CD4-positive, alpha-beta T cell treated with Interleukin-6 for 4 hours (primary cell): ENCODE measurements at places on chromosomes 6 and 20.

DNA sequence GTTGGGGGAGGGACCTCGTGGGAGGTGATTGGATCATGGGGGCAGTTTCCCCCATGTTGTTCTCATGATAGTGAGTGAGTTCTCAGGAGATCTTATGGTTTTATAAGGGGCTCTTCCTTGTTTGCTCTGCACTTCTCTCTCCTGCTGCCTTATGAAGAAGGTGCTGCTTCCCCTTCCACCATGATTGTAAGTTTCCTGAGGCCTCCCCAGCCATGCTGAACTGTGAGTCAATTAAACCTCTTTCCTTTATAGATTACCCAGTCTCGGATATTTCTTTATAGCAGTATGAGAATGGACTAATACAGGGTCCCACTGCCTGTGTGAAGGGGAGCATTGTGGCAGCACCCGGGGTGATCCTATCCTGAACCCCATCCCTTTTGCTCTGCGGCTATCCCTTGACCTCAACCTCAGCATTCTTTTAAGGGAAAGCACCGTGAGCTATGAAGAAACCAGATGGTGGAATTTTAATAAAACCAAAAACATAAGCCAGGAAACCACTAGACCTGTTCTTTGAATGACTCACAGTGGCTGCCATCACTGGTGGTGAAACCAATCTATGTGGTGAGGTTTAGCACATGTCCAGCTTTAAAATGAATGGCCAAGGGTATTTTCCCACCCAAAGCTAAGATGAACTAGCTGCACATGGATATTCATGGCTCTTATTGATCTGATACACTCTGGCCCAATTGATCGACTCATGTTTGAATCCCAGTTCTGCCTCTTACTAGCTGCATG lies 62.2 kb downstream of the ZDHHC14 start:
- no peak for DNase-seq

DNA sequence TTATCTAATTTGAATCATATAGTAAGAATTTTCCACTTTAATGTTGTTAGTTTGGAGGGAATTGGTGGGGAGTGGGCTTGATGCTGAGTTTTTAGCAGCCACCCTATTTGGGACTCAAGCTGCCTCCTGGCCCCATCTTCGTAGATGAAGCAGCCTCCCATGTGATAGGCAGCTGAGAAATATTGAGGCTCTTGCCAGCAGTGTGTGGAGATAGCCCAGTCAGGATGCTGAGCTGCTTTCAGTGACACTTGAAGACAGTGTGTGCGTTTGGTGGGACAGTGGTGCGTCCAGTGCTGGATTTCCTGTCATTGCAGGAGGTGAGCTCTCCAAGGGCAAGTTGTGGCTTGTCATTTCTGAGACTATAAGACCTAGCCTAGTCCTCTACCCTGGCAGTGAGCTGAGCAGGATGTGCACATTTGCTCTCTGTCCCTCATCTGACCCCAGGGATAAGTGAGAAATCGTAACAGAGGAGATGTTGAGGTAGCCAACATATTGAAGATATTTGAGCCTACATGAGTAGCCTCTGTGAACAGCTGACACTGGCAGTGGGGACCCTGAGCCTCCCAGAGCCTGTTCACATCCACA lies 47.9 kb upstream of the RNF8 start:
- no peak for DNase-seq

DNA sequence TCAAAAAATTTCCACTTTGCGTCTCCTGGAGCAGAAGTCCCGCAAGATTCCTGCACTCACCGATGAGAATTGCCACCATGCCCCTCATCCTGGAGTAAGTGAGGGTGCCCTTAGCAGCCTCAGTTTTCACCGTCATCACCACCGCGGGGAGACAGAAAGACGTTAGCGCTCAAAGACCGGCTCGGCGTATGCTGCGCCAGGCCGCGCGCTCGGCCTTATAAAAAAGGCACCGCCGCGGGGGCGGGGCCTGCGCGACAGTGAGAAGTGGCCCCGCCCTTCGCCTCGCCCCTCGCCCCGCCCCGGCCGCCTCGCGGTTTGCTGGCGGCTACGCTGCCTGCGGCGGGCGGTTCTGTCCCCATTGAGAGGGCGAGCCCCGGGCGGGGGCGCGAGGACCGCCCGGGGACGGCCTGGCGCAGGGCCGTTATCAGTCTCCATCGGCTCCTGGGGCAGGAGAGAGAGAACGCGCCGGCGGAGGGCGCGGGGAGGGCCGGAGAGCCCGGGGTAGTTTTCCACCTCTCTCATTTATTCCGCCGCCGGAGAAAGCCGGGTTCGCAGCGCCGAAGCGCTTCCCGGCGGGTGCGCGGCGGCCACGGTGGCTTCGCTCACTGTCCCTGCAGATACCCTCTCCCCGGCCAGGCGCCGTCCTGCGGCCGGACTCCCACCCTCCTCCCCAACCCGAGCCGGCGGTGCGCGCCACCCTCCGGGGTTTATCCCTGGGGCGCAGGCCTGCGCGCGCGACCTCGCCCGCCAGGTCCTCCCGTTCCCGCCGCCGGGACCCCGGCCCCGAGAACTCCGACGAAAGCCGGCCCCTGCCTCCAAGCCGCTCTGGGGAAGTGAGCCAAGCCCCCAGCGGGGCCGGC lies 122.5 kb upstream of the SLC2A12 start:
- DNase-seq, result peak; percentile 95

- DNase-seq, result no peak
Observed at GRCh38 chr6:27280540-27281000, 31.5 kb downstream of the POM121L2 start.

DNA sequence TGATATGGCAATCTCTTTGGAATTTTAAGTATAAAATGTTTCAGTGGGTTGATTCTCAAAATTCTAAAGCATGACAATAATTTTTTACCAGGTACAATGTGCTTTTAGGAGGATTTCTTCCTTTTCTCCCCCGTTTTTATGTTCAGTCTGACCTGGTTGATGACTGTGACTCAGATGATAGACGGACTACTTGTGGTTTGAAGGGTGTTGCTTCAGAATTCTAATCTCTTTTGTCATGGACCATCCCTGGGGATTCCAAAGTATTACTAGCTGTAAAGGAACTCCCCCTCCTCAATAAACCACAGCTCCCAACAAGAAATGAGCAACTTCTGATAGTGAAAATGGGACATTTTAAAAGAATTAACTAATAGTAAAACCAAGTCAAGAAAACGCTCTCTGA lies 34.9 kb upstream of the TNFAIP3 start:
- no peak for DNase-seq

DNA sequence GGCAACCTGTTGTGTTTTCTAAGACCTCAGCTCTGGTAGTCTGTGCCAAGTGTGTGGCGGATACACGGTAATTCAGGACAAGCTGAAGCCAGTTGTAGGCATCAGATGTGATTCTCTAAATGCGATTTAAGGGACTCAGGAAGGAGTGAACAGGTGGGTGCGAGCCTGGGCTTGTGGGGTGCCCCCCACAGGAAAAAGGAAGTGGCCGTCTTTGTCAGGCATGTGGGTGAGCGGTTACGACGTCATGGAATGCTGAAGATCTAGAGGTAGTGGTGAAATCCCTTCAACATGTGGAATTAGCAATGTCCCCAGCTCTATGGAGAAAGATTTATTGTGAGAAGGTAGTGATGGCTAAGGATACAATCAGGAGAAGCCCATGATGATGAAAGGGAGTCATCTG lies 95.1 kb upstream of the EXOC2 start:
- DNase-seq, result no peak

GRCh38 chr6:159788753-159789376 lies 537 bp downstream of the TCP1 start:
- DNase-seq, result peak; percentile 20

GRCh38 chr6:20458027-20458894 lies 56.6 kb downstream of the E2F3 start:
- DNase-seq, result no peak

GRCh38 chr20:9597547-9597946 lies 83.2 kb downstream of the LAMP5 start:
- no peak for DNase-seq

- DNase-seq, result no peak
Observed at GRCh38 chr6:46327779-46328178, 157.0 kb upstream of the ENPP5 start.

DNA sequence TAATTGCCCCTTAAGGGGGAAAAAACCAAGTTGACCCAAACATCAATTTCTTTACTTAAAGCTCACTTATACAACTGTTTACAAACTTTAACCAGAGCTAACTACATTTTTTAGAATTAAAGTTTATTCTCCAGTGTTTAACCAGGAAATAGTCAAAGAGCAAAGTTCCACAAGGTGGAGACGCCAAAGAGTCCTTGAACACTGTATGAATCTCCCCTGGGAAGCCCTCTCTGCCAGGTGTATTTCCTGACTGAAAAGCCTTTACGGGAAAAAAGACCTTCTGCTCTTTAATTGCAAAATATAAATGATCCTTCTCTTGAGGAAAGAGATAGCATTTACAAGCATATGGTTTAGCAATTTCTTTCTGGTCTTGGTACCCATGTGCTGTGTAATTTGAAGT lies 36.2 kb downstream of the BTBD9 start:
- DNase-seq, result no peak

- DNase-seq, result no peak
Observed at GRCh38 chr20:46139908-46140482, 21.9 kb downstream of the CD40 start.

- DNase-seq, result no peak
Observed at GRCh38 chr6:120774275-120774674, 560.0 kb downstream of the TBC1D32 start.

DNA sequence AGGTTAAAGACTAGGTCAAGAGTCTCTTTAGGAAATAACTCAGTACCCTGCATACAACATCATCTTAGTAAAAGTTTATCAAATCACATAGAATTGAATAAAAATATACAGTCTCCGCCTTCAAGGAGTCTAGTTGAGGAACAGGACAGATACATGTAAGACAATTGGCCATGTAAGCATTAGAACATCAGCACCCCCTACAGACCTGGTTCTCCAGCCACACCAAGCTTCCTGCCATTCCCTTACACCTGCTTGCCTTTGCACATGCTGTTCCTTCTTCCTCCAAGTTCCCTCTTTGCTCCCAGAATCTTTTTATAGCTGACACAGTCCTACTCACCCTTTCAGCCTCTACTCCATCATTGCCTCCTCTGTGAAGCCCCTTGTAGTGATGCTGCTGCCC lies 187.8 kb upstream of the LRFN2 start:
- DNase-seq, result no peak
